ENCODE measurements at places on chromosomes 7 and 10.

DNA sequence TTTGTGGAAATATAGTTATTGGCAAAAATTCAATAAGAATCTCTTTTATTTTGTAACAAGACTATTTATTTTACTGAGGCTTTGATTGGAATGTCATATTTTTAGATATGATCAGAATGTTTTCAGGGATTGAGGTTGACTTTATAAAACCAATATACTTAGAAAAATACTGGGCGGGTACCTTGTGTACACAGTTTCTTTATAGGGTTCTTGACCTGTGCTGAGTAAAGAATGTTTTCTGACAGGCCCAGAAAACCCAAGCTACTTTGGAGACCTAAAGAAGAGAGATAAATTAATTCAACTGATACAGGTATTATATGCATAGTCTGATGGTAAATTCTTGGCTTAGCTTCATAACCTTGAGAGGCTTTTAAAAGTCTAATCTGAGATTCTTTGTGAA lies 23.9 kb upstream of the SPAM1 start:
- DNase-seq = no peak

DNA sequence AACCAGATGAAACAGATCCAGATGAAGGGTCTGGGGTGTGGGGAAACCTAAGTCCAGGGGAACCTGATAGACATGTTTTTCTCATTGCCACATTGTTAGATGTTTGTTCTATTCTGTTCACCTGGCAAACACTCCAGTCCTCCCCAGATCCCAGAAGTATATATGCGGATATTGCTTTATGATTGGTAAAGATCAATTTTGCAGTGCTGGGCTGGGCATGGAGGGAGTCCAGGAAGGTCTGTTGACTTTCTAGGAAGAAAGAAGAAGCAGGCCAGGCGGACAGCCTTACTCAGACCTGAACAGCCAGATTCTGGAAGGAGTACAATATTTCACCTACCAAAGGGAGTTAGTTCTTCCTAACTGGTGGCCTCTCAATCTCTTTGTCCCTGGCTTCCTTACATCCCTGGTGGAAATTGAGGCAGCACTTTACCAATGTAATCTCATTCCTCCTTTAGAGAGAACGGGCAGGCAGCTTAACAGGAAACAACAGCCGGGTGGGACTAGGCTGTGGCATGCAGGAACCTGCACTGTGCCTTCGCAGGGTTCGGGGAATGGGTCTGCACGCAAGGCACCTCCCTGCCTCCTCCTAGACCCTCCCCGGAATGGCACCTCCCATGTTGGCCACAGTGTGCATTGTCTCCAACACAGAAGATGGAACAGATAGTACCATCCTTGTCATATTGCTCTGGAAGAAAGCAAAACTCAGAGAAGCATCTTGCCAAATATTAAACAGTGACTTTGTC lies 930 bp downstream of the GIMAP6 start:
- DNase-seq = no peak

DNA sequence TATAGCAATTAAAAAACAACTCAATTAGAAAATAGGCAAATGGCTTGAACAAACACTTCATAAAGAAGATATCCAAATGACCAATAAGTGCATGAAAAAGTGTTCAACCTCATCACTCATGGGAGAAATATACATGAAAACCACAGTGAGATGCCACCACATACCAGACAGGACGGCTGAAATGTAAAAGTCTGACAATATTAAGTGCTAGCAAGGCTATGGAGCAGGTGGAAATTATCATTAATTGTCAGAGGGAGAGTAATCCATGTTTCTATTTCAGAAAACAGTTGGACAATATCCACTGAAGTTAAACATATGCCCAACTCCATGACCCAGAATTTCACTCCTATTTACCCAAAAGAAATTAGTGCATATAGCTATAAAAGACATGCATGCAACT lies 42.6 kb upstream of the GRID1 start:
- no peak for DNase-seq

- no peak for DNase-seq
Measured at GRCh38 chr10:114491933-114492332, 87.6 kb upstream of the AFAP1L2 start.

- DNase-seq = no peak
Measured at GRCh38 chr7:114966156-114966555, 44.3 kb downstream of the MDFIC start.

DNA sequence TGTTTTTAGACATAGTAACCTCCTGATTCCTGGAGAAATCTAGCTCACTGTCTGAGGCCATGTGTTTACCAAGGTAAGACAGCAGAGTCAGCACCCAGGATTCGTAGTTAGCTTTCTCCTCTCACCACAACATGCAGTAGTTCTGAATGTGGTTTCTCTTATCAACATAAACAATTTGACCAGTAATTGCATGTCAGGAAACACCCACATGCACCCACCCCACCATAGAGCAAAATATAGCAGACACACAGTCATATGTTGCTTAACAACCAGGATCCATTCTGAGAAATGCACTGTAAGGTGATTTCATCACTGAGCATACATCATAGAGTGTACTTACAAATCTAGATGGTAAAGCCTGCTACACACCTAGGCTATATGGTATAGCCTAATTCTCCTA lies 1004.0 kb downstream of the ANKRD7 start:
- DNase-seq = no peak

GRCh38 chr7:10618953-10619352 lies 354.7 kb upstream of the PHF14 start:
- DNase-seq = no peak

DNA sequence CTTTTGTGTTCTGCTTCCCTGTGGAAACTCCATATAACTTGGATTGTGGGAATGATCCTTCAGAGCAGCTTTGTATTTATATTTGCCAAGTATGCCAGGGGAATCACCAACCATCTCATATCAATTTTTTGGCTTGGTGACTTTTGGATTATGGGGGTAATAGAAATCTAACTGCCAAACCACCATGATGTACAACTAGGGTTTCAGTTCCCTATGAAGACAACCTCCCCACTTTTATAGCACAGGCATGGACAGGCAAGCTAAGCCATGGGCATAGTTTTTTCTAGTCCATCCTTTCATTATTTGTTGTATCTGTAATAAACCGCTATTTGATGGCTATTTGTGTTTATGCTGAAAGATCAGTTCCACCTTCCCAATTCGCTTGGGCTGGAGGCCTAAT lies 17.7 kb downstream of the NPY start:
- no peak for DNase-seq

GRCh38 chr7:105578496-105578895 lies 2.8 kb downstream of the EFCAB10 start:
- DNase-seq = no peak

GRCh38 chr10:44043646-44044375 lies 341.1 kb downstream of the CXCL12 start:
- DNase-seq = peak; percentile 42

DNA sequence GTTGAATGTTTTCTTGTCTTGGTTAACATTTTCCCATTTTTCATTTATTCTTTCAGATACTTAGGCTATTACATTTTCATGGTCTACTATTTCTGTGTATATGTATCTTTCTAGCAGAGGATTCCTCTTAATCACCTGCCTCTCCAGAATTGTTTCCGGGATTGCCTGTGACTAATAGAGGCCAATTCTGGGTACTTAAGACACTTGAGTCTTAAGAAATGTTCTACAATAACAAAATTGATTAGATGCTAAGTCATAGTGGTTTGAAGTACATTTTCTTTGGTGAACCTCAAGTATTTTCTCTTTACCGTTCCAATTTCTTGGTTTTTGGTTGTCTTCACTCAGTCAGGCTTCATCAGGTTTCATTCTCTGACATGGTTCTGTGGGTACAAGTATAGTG lies 26.4 kb downstream of the BBS9 start:
- no peak for DNase-seq

GRCh38 chr10:2936816-2937215 lies 130.5 kb upstream of the PFKP start:
- DNase-seq = no peak

DNA sequence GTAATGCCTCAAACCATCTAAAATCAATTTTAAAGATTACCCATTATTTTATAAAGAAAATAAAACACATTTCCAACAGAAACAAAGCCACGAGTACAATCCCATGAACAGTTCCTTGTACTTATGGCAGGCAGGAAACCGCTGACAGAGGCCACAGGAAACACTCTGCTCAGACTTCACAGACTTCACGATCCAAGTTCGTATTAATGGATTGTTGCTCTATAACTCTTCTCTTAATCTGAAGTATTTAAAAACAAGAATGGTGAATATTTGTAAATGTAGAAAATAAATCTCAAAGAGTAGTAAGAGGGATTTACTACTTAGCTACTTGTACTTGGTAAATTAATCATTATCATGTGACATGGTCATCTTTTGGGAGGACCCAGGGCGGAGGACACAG lies 78.3 kb downstream of the SNX10 start:
- DNase-seq = no peak

- DNase-seq = no peak
Measured at GRCh38 chr7:146902266-146902665, 785.7 kb downstream of the CNTNAP2 start.

DNA sequence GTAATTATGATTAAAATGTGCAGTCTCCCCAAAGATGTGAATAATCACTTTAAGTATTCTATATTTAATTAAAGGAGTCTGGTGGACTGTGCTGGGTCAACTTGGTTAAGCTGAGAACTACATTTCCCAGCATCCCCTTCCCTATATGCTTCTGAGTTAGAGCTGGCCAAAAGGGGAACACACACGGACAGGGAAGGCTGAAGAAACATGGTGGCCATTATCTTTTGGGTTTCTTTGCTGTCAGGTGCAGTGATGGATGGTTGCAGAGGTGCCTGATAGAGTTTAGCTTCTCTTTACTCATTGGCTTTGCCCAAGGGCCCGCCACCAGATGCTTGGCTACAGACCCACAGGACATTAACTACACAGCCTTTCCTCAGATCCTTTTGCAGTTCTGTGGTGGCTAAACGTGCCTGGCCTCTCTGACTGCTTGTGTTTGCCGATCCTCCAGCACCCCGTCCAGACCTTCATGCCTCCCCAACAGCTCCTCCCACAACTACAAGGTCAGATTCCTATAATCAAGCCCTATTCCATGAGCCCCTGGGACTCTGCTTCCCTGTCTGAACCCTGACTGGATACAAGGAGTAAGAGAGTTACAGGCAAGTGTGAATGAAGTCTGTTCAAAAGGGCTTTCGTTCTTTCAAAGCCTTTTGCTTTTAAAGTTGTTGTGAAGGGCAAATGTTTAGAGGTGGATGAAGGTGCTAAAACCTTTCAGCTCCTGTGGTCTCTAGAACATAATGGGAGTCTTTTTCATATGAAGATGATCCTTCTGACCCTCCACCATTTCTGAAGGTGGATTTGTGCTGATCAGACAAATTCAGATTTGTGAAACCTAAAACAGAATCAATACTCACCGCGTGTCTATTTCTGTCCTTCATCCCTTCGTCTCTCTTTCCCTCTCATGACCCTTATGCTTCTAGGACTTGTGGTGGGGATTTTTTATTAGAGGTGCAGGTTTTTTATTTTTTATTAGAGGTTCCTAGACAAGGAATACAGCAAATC lies 21.5 kb downstream of the BUB3 start:
- DNase-seq = no peak

GRCh38 chr7:89183712-89184111 lies 388.2 kb upstream of the TEX47 start:
- no peak for DNase-seq

GRCh38 chr7:47884675-47885074 lies 63.6 kb downstream of the PKD1L1 start:
- no peak for DNase-seq

GRCh38 chr7:74174606-74175082 lies 488 bp downstream of the EIF4H start:
- DNase-seq = peak; percentile 77

GRCh38 chr7:138519061-138519798 lies 59.2 kb downstream of the TRIM24 start:
- DNase-seq = no peak

GRCh38 chr7:31919678-31920369 lies 150.4 kb downstream of the PDE1C start:
- no peak for DNase-seq

DNA sequence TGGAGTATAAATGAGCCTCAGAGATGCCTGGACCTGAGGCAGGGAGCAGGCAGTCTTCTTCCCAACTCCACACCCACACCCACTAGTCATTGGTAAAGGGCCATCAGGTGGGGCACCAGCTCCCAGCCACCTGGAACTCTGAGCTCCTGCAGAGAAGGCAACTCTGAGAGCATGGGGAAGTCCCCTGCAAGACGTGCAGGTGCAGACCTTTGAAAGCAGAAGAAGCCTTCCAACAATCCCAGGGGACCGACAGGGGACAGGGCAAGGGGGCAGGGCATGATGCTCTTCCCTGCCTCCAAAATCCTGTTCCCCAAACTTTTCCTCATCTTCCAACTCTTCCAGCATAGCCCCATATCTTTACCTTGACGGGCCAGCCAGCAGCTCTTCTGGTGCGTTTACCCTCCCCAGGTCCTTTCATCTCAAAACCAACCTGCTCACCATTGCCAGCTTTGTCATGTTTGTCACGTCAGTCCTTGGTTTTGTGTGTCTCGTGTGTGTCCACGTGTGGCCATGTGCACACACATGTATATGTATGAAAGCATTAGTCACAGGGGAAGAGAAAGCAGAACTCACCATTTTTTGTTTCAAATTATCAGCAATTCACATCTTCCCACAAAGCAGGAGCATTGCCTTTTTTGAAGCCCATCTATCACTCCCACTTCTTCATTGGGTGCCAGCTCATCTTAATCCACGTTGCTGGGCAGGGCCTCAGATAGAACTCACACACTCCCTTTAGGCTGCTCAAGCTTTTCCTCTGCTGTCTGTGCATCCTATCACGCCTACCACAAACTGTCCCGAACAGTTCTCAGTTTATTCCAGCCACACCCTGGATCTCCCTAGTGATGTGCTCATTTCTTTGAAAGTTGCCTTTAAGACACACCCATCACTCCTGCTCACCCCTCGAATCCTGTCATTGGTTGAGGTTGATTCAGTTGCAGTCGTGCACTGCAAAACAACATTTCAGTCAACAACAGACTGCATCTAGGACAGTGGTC lies 41.0 kb upstream of the AMPH start:
- no peak for DNase-seq

GRCh38 chr7:124843336-124843735 lies 77.7 kb upstream of the GPR37 start:
- DNase-seq = no peak

GRCh38 chr10:95864906-95865813 lies 42.6 kb upstream of the CC2D2B start:
- DNase-seq = peak; percentile 58

GRCh38 chr7:131040467-131040932 lies 287.2 kb upstream of the MKLN1 start:
- no peak for DNase-seq

GRCh38 chr10:75028049-75028448 lies 83.4 kb upstream of the SAMD8 start:
- no peak for DNase-seq

- peak; percentile 77 for DNase-seq
Measured at GRCh38 chr10:21510241-21511094, 15.0 kb downstream of the SKIDA1 start.

- no peak for DNase-seq
Measured at GRCh38 chr10:122157451-122157850, 113.6 kb upstream of the BTBD16 start.

GRCh38 chr7:139916717-139917395 lies 87.8 kb downstream of the TBXAS1 start:
- no peak for DNase-seq

- no peak for DNase-seq
Measured at GRCh38 chr7:66859794-66860645, 61.0 kb upstream of the TMEM248 start.

- DNase-seq = no peak
Measured at GRCh38 chr10:73898730-73899410, 12.1 kb upstream of the PLAU start.

- DNase-seq = no peak
Measured at GRCh38 chr7:32415936-32416335, 74.2 kb downstream of the LSM5 start.

GRCh38 chr10:19987931-19988330 lies 171.7 kb downstream of the PLXDC2 start:
- DNase-seq = no peak

- no peak for DNase-seq
Measured at GRCh38 chr7:106572394-106573124, 88.4 kb downstream of the CCDC71L start.
